HFFc6 (cell line): ENCODE measurements at places on chromosomes 2 and 18. TPM values are rescaled to one million over a fixed set of nuclear protein-coding genes. Genes with fewer than 3 reads are reported as not detected.

Gene SLC4A3
- 4.2 and 12.3 TPM in 2 replicates for total RNA-seq

Gene PFN4
- total RNA-seq = 0.89 to 1.1 TPM (median 0.97 TPM) in 3 replicates

Gene CPLX4
- not detected in 3 replicates for total RNA-seq

Gene BOLL
- total RNA-seq = not detected in 3 replicates
